DMS53 (cell line): ENCODE measurements at places on chromosomes 7 and 10.

GRCh38 chr7:79175374-79175773 lies 278.1 kb downstream of the MAGI2 start:
- DNase-seq = no peak

DNA sequence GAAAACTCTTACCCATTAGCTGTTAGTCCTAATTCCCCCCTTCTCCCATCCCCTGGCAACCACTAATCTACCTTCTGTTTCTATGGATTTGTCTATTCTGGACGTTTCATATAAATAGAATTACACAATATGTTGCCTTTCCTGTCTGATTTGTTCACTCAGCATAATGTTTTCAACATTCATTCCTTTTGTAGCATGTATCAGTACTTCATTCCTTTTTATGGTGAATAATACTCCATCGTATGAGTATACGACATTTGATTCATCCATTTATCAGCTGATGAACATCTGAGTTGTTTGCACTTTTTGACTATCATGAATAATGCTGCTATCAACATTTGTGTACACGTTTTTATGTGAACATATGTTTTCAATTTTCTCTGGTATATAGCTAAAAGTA lies 4.4 kb upstream of the FRAT1 start:
- no peak for DNase-seq

GRCh38 chr10:95434583-95434982 lies 126.6 kb downstream of the SORBS1 start:
- no peak for DNase-seq

- DNase-seq = no peak
These were observed 171.0 kb downstream of the PTPN20 start for GRCh38 chr10:47082055-47082784.

DNA sequence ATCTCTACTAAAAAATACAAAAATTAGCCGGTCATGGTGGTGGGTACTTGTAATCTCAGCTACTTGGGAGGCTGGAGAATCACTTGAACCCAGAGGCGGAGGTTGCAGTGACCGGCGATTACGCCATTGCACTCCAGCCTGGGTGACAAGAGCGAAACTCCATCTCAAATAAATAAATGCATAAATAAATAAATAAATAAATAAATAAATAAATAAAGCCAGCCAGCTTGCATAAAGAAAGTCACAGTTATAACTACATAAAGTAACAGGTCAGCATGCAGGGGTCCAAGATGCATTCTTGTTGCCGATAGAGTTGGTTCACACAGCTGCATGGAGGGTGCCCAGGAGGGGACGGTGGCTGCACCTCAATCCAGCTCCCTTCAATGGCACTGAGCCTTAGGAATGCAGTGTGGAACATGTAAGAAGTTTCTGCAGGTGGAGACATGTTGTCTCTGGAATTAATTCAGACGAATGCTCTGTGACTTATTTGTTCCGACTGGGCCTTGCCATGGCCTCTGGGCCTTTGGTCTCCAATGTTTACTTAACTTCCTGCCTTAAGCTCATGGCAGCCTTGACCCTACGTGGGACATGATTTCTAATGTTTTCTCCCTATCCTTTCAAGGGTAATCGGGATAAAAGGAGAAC lies 159.6 kb upstream of the PRKCQ start:
- no peak for DNase-seq

- no peak for DNase-seq
These were observed 687.3 kb downstream of the MAGI2 start for GRCh38 chr7:78765943-78766729.

DNA sequence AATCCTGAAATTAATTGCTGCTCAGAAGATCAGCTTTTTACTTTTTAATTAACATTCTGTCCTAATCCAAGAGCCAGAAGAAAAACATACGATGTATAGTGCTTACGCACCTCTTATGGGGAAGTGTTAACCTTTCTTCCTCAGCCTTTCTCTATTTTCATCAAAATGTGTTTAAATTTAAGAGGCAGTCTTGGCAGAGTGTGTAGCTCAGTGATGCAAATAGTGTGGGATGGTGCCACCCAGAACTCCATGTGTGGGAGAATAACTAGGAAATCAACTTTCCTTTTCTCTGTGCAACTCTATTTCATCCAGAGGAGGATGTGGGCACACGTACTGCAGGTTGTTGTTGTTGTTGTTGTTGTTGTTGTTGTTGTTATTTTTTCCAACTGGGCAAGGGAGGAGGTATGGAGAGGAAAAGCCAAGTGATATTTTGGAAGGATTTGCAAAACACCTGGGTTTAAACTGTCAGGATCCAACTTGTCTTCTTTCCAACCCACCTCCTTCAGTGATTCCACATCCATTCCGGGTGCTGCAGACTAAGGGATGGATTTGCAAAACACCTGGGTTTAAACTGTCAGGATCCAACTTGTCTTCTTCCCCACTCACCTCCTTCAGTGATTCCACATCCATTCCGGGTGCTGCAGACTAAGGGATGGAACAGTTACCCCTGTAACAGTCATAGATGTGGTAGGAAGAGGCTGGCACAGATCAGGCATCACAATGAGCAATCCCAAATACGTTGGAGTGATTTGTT lies 19.8 kb downstream of the ELMO1 start:
- DNase-seq = no peak
